ENCODE measurements at places on chromosomes 7 and 10.

GRCh38 chr10:24503461-24504320 lies 220.0 kb downstream of the ARHGAP21 start:
- DNase-seq = no peak

- no peak for DNase-seq
Measured at GRCh38 chr10:60031664-60032063, 125.3 kb upstream of the CCDC6 start.

GRCh38 chr7:98733036-98733435 lies 116.0 kb downstream of the NPTX2 start:
- DNase-seq = no peak

GRCh38 chr10:25666276-25666675 lies 267.8 kb upstream of the MYO3A start:
- DNase-seq = no peak

- no peak for DNase-seq
Measured at GRCh38 chr7:80770675-80771081, 132.2 kb downstream of the CD36 start.

DNA sequence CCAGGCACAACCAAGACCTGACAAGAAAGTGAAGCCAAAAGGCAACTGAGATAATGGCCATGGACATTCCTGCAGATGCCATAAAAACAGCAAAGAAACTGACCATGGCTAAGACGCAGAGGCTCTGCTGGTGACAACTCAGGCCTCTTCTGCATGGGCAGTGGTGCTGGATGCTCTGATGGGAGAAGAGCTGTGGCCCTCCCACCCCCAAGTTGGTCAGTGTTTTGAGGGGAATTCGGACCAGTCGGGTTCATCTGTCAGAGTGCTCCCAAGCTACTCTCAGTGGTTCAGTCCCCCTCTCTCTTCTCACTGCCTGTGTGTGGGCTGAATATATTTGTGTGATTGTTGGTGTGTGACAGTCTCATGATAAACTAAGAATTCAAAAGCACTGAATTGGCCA lies 79.0 kb upstream of the GPR26 start:
- no peak for DNase-seq

DNA sequence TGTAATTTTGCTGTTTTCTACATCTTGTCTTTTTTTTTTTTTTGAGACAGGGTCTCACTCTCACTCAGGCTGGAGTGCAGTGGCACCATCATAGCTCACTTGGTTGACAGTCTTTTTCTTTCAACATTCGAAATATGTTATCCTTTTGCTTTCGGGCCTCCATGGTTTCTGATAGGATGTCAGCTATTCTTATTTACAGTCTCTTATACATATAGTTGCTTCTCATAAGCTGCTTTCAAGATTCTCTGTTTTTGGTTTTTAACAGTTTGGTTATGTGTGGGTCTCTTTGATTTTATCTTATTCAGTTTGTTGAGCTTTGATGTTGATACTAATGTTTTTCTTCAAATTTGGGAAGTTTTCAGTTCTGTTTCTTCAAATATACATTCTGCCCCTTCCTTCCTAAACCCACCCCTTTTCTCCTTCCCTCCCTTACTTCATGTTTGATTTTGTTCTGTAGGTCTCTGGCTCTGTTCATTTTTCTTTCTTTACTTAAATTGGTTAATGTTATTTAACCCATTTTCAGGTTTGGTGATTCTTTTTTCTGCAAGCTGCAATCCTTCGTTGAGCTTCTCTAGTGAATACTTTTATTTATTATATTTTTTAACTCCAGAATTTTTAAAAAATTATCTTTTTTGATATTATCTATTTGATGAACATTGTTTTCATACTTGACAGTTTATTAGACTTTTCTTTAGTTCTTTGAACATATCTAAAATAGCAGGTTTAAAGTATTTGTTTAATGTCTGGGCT lies 19.3 kb downstream of the SEPTIN7 start:
- no peak for DNase-seq

- DNase-seq = no peak
Measured at GRCh38 chr7:124943472-124943871, 13.8 kb upstream of the POT1 start.

DNA sequence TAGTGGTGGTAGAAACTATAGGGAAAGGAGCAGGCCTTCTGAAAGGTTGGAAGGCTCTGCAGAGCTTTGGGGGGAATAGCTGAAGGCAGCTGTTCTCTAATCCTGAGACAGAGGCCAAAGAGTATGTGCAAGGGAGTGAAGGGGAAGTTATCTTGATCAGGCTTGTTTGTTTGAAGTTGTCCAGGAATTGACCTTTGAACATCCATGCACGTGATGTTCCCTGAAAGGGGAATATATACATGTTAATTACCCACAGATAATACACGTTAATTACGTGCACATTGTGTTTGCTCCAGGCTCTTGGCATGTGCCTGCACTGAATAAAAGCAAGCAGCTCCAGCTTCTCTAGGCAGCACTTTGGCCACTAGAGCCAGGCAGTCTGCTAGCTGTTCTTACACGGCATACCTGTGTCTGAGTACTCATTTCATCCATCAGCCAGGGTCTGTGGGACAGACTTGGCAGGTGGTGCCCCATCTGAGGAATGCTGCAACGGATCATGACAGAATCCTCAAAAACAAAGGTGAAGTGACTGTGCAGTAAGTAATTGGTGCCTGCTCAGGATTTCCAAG lies 18.0 kb upstream of the STARD3NL start:
- DNase-seq = no peak

DNA sequence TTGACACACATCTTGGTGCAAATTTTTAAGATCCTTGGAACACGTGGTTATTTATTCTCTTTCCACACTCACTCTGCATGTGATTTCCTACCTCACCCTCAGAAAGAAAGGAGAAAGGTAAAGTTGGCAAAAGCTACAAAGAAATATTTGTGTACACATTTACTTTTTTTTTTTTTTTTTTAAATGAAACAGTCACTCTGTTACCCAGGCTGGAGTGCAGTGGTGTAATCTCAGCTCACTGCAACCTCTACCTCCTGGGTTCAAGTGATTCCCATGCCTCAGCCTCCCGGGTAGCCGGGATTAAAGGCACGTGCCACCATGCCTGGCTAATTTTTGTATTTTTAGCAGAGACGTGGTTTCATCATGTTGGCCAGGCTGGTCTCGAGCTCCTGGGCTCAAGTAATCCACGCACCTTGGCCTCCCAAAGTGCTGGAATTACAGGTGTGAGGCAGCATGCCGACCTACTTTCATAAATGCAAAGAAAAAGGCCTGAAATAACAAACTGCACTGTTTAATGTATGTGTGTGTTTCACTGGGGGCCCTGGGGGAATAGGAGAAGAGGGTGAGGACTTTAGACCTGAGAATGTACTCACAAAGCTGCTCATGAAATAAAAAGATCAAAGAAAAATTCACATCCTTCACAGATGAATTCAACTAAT lies 71.6 kb upstream of the GRID1 start:
- no peak for DNase-seq

All from stimulated activated CD4-positive, alpha-beta T cell treated with anti-CD3 and anti-CD28 coated beads, Interleukin-15, amount 100 ng/mL, for 1 hour (primary cell).